ENCODE measurements at places on chromosomes 5 and 9.

GRCh38 chr9:75239176-75239575 is 150.9 kb downstream of the OSTF1 start:
- DNase-seq = no peak

GRCh38 chr9:109101810-109102209 is 17.9 kb downstream of the TMEM245 start:
- no peak for DNase-seq

DNA sequence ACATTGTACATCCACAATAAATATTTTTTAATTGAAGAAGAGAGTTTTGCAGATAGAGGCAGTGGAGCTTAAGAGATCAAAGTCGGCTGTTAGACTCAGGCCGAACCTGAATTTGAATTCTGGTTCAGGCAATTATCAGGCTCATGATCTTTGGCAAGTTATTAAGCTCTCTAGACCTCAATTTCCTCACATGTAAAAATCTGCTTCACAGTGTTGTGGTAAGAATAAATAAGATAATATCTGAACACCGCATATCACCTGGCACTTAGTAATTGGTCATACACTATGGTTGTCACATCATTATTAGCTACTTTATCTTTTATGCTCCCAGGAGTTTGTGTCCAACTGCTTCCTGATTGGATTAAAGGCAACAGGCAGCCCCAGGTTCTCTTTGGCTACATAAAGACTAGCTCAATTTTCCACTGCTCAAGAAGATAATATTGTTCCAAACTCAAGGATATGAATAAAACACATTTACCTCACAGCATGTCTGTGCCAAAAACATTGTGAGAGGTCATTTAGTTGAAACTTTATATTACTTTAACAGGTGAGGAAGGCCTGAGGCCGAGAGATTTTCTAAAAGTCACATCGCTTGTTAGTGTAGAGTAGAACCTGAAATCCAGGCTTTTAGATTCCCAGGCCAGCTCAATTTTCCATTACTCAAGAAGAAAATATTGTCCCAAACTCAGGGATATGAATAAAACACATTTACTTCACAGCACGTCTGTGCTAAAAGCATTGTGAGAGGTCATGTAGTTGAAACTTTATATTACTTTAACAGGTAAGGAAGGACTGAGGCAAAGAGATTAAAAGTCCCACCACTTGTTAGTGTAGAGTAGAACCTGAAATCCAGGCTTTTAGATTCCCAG is 289.2 kb upstream of the PTGER4 start:
- DNase-seq = no peak

DNA sequence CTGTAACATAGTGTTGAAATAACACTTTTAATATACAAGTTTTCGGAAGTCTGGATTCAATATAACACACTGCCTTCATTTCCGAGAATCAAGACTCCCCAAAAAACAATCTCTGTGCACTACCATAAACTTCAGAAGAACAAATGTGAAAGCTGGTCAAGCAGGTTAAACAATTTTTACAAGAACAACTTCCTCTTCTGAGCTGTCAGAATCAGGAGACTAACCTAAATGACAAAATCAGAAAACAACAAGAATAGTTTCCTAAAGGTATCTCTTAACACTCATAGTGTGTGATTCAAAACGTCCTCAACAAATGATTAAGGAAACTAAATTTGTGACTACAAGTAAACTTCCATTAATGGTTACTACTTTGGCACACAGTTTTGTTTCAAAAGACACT is 11.6 kb downstream of the C9orf72 start:
- no peak for DNase-seq

GRCh38 chr9:83043597-83043996 is 19.3 kb downstream of the RASEF start:
- no peak for DNase-seq

All from GM18507 (cell line).